ENCODE measurements at places on chromosomes 16 and 17.
A peak's percentile ranks its signal among the peaks of the same experiment; 100 is the strongest.

DNA sequence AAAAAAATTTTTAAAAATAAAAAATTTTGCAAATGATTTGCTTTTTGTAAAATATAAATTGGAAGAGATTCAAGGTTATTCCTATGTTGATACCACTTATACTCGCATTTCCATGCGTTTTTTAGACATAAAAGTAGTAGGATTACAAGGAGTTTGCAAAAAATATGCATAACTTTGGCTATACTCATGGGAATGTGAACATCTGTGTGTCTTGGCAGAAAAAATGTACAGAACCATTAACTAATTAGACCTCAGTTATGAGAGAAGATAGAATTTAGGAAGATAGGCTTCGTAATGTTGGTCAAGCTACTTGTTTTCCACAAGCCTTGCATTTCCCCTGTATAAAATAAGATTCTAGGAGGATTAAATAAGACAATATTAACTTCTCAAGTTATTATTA is 61.1 kb upstream of the VPS4A start:
- no peak for DNase-seq

- no peak for DNase-seq
Measured at GRCh38 chr16:48129926-48130325, 25.9 kb downstream of the ABCC12 start.

DNA sequence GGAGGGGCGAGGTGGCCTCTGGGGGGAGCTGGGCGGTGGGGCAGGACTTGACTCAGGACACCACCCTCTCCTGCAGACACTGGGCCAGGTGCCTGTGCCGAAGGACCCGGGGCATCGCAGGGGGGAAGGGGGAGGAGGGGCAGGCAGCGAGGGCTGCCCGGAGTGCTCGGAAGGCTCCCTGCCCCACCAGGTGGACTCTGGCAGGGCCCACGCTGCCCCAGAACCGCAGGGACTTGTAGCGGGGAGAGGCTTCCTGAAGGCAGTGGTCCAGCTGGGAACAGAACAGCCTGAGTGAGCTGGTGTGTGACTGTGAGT is 4.4 kb upstream of the HCRT start:
- no peak for DNase-seq

DNA sequence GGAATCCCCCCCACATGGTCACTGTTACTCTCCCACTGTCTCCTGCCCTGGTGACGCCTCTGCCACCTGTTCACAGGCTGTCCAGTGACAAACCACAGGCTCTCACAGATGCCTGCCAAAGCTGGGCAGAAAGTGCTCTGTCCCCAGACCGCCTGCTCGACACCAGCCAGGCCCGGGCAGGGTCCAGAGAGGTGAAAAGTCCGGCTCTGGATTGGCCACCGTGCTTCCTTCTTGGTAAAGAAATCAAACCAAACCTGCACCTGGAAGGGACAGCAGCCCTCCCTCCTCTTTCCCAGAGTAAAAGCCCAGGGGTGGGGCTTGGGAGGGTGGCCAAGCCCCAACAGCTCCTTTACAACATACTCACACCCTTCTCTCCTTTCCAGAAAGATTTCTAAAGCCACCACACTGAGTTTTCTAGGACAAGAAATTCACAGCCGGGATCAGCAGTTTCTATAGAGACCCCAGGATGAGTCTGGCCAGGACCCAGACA is 6.2 kb downstream of the PCGF2 start:
- DNase-seq: no peak

DNA sequence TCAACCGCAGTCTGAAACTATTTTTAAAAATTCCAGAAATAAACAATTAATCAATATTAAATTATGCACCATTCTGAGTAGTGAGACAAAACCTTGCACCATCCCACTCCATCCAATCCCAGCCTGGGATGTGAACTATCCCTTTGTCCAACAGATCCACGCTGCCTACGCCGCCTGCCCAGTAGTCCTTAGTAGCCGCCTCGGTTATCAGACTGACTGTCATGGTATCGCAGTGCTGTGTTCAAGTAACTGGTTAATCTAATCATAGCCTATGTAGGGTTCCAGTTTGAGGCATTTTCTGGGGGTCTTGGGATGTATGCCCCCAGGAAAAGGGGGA is 437.7 kb downstream of the HS3ST3B1 start:
- no peak for DNase-seq

- no peak for DNase-seq
Measured at GRCh38 chr17:7403727-7403976, 245 bp downstream of the TMEM256 start.

DNA sequence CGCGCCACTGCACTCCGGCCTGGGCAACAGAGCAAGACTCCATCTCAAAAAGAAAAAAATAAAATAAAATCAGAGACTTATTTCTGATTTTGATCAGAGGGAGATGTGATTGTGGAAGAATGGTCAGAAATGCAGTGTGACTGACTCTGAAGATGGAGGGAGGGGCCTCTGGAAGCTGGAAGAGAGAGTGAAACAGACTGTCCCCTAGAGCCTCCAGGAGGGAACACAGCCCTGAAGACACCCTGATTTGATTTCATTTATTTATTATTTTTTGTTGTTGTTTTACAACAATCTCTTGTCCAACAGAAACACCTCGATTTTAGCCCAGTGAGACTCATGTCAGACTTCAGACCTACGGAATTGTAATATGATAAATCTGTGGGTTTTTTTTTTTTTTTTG is 26.1 kb downstream of the BCL7C start:
- no peak for DNase-seq

DNA sequence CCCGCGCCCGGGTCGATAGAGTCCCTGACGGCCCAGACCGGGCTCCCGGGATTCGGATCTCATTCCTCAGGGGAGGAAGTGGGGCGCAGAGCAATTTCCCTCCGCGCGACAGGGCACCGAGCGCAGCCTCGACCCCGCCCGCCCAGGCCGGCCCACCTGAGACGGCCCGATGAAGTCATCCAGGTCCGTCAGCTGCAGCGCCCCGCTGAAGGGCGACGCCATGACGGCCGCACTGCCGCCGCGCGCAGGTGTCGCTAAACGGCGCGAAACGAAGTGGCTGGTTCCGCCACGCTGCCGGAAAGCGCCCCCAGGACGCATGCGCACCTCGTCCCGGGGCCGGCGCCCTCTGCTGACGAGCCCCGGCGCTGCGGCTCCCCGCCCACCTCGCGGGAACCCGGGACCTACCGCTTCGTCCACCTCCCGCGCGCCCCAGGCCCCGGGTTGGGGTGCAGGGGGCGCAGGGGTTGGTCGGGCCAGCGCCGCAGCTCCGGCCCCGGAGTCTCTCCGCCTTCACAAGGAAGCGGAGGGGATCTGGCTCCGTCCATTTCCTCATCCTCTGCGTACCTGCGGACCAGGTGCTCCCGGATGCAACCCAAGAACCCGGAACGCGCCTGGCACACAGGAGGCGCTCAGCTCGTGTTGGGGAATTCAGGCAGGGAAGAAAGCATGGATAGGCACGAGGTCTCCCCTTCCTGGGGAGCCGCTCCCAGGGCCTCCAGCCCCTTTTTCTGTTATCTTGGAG is at the start of gene CIAO3:
Gene CIAO3 (minus strand): TSS at position 234 of the 742 bp plus-strand sequence. CDS start 12 bp downstream, at position 222.
- peak; percentile 99 for DNase-seq

- no peak for DNase-seq
Measured at GRCh38 chr16:50925758-50926357, 184.0 kb downstream of the CYLD start.

DNA sequence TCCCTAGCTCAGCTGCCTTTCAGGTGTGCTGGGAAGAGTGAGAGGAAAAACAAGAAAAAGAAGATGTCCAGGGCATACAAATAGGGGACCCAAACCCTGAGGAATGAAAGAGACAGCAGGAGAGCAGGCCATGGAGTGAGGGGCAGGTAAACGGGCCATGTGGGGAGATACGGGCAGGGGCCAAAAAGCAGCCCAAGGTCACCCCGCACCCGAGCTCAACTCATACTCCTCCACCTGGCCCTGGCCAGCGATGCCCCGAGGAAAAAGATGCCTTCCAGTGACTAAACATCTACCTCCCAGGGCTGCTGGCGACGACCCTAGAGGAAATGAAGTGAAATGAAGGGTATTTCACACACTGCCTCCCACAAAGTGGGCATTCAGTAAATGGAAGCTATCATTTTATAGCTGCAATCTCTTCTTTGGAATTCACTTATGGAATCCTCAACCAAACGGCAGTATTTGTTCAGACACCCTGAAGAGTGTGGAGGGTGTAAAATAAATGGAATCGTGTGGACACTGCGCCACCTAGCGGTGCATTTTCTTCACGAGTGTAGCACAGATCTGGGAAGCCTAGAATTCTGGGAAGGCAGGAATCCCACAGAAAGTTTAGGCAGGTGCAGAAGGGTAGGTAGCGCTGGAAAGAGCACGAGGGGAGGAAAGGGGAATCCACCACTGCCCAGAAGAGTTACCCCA is 14.9 kb downstream of the ELAC2 start:
- no peak for DNase-seq

GRCh38 chr17:45948881-45949624 is 50.0 kb upstream of the STH start:
- DNase-seq: peak; percentile 95

DNA sequence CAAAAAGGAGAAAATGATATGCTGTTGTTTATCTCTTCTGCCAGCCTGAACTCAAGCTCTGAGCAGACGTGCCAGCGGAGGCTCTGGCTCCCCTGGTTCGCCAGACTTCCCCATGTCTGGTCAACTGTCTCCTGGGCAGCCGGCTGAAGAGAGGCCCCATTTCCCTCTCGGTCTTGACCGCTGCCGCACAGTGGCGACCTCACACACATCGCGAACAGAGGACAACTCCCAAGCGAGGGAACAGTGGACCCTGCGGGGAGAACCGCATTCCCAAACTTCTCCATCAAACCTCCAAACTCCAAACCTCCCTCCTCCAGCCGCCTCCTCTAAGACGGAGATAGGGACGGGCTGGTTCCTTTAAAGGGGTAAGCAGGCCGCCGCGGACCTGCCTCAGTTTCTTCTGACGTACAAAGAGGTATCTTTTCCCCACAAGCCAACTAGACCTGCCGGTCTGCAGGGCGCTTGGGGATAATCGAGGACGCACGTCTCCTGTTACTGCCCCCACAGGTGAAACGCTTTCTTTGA is 24.9 kb upstream of the RFFL start:
- peak; percentile 58 for DNase-seq

- DNase-seq: no peak
Measured at GRCh38 chr17:48530887-48531272, at the start of gene HOXB1. Gene HOXB1, minus strand, starts transcription at chr17:48531011. Its CDS starts 107 bp downstream, at chr17:48530904.

GRCh38 chr16:8571061-8571596 is 19.2 kb downstream of the TMEM114 start:
- DNase-seq: no peak

DNA sequence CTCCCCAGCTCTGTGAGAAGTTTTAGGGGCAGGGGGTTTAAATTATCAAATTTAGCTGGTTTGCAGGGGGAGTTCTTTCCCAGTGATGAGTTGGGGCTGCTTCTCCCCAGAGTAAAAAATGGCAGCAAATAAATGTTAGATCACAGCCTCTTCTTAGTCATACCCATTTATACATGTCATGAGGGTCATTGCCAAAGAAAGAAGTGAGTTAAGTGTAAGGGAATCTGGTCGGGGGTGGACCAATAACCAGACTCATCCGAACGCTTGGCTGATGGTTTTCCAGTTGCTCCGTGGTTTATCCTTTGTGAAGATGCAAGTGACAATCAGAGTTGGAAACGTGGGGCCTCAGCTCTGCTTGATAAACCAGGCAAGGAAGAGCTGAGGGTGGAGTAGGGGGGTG is 87.1 kb downstream of the PLXDC1 start:
- no peak for DNase-seq

- DNase-seq: peak; percentile 77
Measured at GRCh38 chr17:17919169-17920107, 52.8 kb downstream of the TOM1L2 start.

DNA sequence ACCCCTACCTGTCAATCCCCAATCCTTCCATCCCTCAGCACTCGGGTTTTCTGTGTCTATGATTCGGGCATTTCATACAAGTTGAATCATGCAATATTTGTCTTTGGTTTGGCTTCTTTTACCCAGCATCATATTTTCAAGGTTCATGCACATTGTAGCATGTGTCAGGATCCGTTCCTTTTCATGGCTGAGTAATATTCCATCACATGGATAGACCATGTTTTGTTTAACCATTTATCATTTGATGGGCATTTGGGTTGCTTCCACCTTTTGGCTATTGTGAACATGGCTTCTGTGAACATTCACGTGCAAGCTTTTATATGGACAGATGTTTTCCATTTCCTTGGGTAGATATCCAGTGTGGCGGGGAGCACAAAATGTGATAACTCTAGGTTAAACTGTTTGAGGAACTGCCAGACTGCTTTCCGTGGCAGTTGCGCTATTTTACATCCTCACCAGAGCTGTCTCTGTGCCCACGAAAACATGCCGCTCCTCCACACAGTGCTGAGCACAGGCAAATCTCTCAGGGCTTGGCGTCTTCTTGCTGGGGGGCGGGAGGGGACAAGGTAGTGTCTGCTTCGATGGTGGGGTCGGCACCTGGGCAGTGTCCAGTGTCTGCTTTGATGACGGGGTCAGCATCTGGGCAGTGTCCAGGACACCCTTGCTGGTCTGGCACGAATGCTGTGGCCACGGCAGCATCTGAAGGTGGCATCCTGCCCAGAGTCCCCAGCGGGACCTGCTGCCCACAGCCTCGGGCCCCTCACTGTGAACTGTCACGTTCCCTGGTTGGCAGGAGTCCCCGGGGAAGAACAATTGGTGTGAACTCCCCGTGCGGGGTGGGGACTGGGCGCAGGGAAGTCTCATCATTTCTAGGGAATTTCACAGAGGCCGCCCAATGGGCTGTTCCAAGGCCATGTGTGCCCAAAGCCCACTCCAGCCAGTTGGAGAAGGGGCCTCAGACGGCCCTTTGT is 32.4 kb upstream of the JPH3 start:
- DNase-seq: no peak

DNA sequence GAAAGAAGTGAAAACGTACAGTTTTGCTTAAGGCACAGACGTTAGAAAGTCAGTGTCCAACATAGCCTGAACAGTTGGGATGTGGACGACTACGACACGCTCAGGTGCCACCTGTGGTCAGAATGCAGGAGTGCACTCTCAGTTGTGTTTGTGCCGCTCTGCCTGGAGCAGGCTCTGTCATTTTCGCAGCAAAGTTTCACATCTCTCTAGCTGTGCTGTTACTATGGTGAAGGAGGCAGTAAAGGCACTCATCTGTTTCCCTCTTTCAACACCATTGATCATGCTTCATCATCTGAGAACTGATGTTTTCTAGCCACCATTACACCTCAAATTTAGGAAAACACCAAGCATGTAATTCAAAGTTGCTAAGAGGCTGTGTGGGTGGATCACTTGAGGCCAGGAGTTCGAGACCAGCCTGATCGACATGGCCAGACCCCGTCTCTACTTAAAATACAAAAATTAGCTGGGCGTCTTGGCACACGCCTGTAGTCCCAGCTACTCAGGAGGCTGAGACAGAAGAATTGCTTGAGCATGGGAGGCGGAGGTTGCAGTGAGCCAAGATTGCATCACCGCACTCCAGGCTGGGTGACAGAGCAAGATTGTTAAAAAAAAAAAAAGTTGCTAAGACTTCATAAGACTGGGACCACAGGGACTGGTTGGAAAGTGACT is 44.9 kb upstream of the DNAJA2 start:
- peak; percentile 44 for DNase-seq
